ENCODE measurements at places on chromosomes 5 and 9. TPM values are rescaled to one million over a fixed set of nuclear protein-coding genes. Genes with fewer than 3 reads are reported as not detected.

DNA sequence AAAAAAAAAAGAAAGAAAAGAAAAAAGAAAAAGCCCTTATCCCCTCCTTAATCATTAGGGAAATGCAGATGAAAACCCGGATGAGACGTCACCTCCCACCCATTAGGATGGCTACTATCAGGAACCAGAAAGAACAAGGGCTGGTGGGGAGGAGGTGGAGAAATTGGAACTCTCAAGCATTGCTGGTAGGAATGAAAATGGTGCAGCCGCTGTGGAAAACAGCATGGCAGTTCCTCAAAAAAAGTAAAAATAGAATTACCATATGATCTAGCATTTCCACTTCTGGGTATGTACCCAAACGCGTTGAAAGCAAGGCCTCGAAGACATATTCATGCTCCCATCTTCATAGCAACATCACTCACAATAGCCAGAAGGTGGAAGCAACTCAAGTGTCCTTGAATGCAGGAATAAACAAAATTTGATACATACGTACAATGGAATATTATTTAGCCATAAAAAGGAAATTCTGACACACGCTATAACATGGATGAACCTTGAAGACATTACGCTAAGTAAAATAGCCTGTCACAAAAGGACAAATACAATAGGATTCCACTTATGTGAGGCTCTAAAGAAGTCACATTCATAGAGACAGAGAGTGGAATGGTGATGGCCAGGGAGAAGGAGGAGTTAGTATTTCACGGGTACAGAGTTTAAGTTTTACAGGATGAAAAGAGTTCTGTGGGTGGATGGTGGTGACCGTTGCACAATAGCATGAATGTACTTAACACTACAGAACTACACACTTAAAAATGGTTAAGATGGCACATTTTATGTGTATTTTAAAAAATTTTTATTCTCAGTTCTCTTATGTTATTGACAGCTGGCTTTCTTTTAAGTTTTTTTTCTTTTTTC lies 166.8 kb upstream of the IER5L start:
- DNase-seq = peak; percentile 64

DNA sequence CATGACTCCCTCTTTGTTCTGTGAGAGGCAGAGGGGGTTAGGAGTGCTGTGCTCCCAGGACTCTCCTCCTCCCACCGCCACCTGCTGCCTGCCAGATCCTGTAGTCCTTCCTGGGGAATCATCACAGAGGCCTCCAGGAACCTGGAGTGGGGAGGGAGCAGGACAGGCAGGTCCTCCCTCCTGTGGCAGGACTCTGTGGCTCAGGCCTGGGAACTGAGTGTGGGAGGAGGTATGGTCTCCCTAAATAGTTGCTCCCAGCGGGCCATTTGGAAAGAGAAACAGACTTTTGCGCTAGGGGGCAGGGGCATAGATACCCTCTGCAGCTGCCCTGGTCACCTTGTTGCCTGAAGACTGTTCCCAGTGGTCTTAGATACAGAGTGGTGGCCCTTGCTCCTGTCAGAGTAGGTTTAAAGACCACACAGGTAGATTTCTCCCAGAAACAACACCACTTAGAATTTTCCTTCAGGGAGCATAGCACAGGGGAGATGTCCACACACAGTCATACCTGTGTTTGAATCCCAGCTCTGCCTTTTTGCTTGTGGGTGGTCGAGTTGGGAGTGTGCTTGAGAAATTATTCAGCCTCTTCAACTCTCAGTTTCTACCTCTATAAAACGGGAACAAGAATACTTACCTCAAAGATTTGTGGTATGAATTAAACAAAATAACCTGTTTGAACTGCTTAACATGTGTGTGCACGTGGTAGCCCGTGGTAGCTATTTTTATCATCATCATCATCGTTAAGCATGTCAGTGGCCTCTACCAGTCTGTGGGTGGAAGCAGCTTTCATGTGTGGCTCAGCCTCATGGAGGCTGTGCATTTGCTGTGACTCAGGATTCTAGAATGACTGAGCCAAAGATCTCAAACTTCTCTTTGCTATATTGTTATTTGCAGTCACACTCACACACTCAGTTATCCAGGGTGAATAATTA lies 55.8 kb downstream of the SLC22A5 start:
- DNase-seq = no peak

GRCh38 chr5:141778206-141778605 lies 96.2 kb upstream of the ARAP3 start:
- DNase-seq = no peak

GRCh38 chr9:20640331-20641187 lies 18.3 kb upstream of the MLLT3 start:
- DNase-seq = peak; percentile 21

Gene OBP2B
- total RNA-seq = not detected

GRCh38 chr9:32161209-32161608 lies 223.2 kb upstream of the ACO1 start:
- DNase-seq = no peak

GRCh38 chr9:121990600-121991306 lies 102.4 kb downstream of the TTLL11 start:
- DNase-seq = no peak
